Spleen (tissue), 13 donors: ENCODE measurements at places on chromosomes 3 and 15. TPM values are rescaled to one million over a fixed set of nuclear protein-coding genes. Genes with fewer than 3 reads are reported as not detected.

- no peak overlapping the region for H3K4me3 ChIP-seq
- no peaks in the 10 kb centered on the region for H3K4me1 ChIP-seq
- no peak overlapping the region for H3K27ac ChIP-seq
These were observed 118.1 kb downstream of the EBLN2 start for GRCh38 chr3:73179601-73180000.

DNA sequence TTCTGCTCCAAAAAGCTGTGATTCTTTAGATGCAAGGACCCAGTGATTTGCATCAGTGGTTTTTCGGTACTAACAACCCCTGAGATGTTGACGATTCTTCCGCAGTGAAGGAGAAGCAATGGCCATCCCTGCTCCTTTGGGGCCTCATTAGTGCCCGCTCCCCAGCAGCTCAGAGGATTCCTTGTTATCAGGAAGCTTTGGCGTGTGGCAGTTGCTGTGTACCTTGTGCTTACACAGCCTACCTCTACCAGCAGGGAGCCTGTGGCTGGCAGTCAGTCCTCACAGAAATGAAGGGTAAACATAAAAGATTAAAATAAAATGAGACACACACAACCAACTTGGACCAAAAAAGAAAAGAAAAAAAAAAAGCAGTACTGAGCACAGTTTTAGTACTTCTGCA lies 55.2 kb downstream of the CNTN3 start:
- H3K36me3 ChIP-seq = no peaks in the 10 kb centered on the region
- H3K4me3 ChIP-seq = no peak overlapping the region
- no peaks in the 10 kb centered on the region for H3K27me3 ChIP-seq
- no peak overlapping the region for H3K27ac ChIP-seq
- DNase-seq = no peak

DNA sequence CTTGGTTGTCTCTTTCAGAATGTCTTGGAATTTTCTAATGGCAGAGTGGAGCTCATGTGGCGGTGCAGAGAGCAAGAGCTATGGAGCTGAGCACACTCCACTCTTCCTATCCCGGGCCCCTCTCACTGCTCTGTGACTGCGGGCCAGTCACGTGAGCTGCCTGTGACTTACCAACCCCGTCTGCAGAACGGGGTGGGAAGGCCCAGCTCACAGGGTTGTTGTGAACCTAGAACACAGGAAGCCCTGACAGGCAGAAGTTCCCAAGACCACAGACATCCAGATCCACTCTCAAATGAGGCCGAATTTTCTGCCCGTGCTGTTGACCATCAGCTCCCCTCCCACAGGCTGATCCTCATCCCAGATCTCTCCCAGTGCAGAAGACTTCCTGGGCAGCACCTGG lies 35.5 kb upstream of the PLXNA1 start:
- no peak overlapping the region for H3K27ac ChIP-seq
- H3K4me1 ChIP-seq = no peaks in the 10 kb centered on the region
- no peak overlapping the region for H3K4me3 ChIP-seq
- H3K27me3 ChIP-seq = no peaks in the 10 kb centered on the region

The CKMT1B gene
- not detected for total RNA-seq

The CFAP100 gene
- not detected for total RNA-seq

DNA sequence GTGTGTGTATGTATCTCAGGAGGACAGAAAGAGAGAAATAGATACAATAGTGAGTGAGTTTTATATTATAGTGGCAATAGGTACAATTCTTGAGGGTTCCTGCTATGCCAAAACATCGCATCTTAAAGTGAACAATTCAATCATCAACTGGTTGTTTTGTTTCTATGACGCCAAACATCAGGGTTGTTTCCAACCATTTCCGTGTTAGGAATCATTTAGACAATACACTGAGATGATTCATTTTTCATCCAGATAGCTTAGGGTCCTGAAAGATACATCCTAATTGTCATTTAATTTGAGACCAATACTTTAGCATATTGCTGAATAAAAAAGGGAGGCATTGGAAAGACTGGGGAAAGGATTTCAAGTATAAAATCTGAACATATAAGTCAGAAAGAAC lies 472.2 kb downstream of the MCTP2 start:
- no peaks in the 10 kb centered on the region for H3K36me3 ChIP-seq
- no peak for DNase-seq
- no peaks in the 10 kb centered on the region for H3K4me1 ChIP-seq
- no peaks in the 10 kb centered on the region for H3K27me3 ChIP-seq

The ROBO1 gene
- total RNA-seq = 37.3 TPM

- no peak for DNase-seq
- peaks cover 28% of the 10 kb centered on the region for H3K4me1 ChIP-seq
- no peak overlapping the region for H3K4me3 ChIP-seq
- no peaks in the 10 kb centered on the region for H3K36me3 ChIP-seq
- H3K27ac ChIP-seq = no peak overlapping the region
These were observed 151.6 kb downstream of the BBX start for GRCh38 chr3:107674371-107674770.

The GLDN gene
- total RNA-seq = 3.3 TPM

DNA sequence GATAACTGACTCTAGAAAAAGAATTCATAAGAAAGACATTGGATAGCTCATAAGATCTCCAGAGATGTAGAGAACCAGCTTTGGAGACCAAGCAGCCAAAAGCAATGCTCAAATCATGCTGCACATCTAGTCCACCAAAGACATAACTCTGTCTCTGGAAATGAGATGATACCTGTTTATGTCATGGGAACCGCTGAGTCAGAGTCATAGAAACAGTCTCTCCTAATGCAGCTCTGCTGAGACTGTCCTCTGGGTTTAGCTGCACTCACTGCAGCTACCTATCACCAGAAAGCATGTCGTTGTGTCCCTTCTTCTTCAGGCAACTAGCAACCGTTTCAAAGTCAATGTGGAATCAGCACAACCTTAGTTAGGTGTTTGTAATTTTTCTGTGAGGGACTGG lies 218.5 kb upstream of the ROBO1 start:
- no peaks in the 10 kb centered on the region for H3K36me3 ChIP-seq
- H3K4me3 ChIP-seq = no peak overlapping the region
- no peaks in the 10 kb centered on the region for H3K4me1 ChIP-seq

GRCh38 chr3:45116350-45116749 lies 29.8 kb downstream of the CDCP1 start:
- no peak overlapping the region for H3K4me3 ChIP-seq
- H3K27me3 ChIP-seq = no peaks in the 10 kb centered on the region
- no peaks in the 10 kb centered on the region for H3K4me1 ChIP-seq

- no peak overlapping the region for H3K4me3 ChIP-seq
- H3K4me1 ChIP-seq = peaks cover 3% of the 10 kb centered on the region
- H3K36me3 ChIP-seq = no peaks in the 10 kb centered on the region
- no peak for DNase-seq
- no peaks in the 10 kb centered on the region for H3K27me3 ChIP-seq
These were observed 1264.3 kb upstream of the ALCAM start for GRCh38 chr3:104102386-104102785.

DNA sequence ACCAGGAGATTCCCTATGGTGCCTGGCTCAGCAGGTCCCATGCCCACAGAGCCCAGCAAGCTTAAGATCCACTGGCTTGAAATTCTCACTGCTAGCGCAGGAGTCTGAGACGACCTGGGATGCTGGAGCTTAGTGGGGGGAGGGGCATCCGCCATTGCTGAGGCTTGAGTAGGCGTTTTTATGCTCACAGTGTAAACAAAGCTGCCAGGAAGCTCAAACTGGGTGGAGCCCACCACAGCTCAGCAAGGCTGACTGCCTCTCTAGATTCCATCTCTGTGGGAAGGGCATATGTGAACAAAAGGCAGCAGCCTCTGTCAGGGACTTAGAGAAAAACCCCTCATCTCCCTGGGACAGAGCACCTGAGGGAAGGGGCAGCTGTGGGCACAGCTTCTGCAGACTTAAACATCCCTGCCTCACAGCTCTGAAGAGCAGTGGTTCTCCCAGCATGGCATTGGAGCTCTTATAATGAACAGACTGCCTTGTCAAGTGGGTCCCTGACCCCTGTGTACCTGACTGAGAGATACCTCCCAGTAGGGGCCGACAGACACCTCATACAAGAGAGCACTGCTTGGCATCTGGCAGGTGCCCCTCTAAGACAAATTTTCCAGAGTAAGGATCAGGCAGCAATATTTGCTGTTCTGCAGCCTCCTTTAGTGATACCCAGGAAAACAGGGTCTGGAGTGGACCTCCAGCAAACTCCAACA lies 231.5 kb upstream of the SETMAR start:
- no peaks in the 10 kb centered on the region for H3K27me3 ChIP-seq
- DNase-seq = peak; percentile 81
- peaks cover 28% of the 10 kb centered on the region for H3K4me1 ChIP-seq

DNA sequence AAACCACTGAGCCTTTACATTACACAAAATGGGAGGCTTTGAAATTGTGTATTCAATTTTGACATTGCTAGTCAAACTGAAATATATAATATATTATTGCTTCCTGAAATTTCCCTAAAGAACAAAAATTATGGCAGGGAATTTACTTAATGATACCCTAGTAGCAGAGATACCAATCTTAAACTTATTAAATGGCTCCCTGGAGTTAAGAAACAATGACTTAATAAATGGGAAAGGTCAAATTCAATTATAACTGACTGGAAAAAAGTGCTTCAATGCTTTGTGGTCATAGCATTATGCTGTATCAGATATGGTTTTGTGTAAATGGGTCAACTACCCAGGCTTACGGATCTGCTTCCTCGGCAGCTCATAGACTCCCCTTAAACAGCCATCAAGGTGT lies 244.1 kb downstream of the CNTN3 start:
- no peaks in the 10 kb centered on the region for H3K36me3 ChIP-seq
- no peak for DNase-seq
- H3K4me1 ChIP-seq = no peaks in the 10 kb centered on the region
- H3K27me3 ChIP-seq = no peaks in the 10 kb centered on the region
- H3K4me3 ChIP-seq = no peak overlapping the region
- no peak overlapping the region for H3K27ac ChIP-seq

GRCh38 chr3:114687151-114687550 lies 393.3 kb downstream of the TIGIT start:
- peaks cover 12% of the 10 kb centered on the region for H3K4me1 ChIP-seq
- H3K27me3 ChIP-seq = no peaks in the 10 kb centered on the region
- H3K4me3 ChIP-seq = no peak overlapping the region
- no peaks in the 10 kb centered on the region for H3K36me3 ChIP-seq

DNA sequence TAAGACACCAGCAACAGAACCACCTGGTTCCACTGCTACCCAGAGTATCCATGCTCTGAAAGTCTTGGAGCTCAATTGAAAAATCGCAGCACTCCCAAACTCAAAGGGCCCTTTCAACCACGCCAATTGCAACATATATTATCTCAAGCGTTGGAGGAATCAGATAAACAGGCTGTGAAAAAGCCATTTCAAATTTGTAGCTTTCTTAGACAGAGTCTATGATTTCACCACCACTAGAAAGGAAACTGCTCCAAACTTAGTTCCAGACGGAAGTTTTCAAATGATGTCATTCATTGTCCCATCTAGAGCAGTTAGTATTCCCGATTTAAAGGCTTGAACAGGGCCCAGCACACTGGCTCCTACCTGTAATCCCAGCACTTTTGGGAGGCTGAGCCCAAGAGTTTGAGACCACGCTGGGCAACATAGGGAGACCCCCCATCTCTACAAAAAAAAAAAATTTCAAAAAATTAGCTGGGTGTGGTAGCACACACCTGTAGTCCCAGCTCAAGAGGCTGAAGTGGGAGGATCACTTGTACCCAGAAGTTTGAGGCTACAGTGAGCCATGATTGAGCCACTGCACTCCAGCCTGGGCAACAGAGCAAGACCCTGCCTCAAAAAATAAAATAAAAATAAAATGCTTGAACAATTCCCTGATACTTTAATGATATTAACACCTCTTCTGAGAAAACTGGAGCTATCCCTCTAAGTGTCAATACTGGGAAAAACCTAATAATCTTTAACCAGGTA lies 16.8 kb downstream of the TNIK start:
- H3K27ac ChIP-seq = no peak overlapping the region
- H3K36me3 ChIP-seq = no peaks in the 10 kb centered on the region
- no peak for DNase-seq
- no peaks in the 10 kb centered on the region for H3K27me3 ChIP-seq
- no peak overlapping the region for H3K4me3 ChIP-seq

DNA sequence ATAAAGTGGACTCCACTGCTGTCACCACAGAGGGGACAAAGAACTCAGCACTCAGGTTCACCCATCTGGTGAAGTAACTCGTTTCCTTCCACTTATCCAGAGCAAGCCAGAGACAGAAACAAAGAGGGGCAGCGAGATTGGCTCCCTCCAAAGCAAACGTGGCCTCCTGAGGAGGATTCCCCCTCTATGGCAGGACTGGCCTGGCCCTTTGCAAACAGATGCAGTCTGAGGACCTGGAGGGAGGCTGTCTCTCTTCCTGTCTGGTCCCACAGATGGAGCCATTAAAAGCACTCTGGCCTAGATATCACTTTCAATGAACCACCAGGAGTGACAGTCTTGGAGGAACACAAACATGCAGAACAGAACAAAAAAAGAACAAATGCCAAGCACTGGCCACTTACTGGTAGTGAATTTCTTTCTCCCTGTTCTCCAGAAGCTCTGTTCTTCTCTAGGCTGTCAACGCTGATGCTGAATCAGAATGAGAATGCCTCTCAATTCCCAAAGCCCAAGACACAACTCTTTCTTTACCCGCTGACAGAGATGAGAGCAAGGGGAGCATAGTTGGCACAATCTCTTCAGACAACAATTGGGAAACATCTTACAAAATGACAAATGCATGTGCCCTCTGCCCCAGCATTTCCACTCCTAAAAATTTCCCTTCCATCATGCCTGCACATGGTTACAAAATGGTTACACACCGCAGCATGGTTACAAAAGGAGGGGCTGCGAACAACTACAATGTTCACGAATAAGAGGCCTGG lies 14.3 kb downstream of the KLHL25 start:
- H3K4me1 ChIP-seq = peaks cover 9% of the 10 kb centered on the region
- H3K36me3 ChIP-seq = no peaks in the 10 kb centered on the region
- no peak for DNase-seq

The DPPA4 gene
- 0.52 TPM for total RNA-seq

- H3K27me3 ChIP-seq = no peaks in the 10 kb centered on the region
- no peaks in the 10 kb centered on the region for H3K36me3 ChIP-seq
- H3K4me1 ChIP-seq = no peaks in the 10 kb centered on the region
- H3K4me3 ChIP-seq = no peak overlapping the region
- no peak for DNase-seq
These were observed 110.8 kb upstream of the RAD18 start for GRCh38 chr3:9074079-9074478.

The ZIC1 gene
- not detected for total RNA-seq

- no peaks in the 10 kb centered on the region for H3K4me1 ChIP-seq
- no peak overlapping the region for H3K27ac ChIP-seq
- no peak for DNase-seq
These were observed 89.3 kb upstream of the PLXNA1 start for GRCh38 chr3:126893651-126894050.

GRCh38 chr15:32794973-32795372 lies 77.2 kb downstream of the GREM1 start:
- no peaks in the 10 kb centered on the region for H3K4me1 ChIP-seq
- H3K27me3 ChIP-seq = no peaks in the 10 kb centered on the region
- H3K27ac ChIP-seq = no peak overlapping the region
- no peak for DNase-seq
- no peaks in the 10 kb centered on the region for H3K36me3 ChIP-seq

The ASB14 gene
- total RNA-seq = not detected
